Occipital lobe (tissue), 3 donors: ENCODE measurements at places on chromosomes 2 and 18.

DNA sequence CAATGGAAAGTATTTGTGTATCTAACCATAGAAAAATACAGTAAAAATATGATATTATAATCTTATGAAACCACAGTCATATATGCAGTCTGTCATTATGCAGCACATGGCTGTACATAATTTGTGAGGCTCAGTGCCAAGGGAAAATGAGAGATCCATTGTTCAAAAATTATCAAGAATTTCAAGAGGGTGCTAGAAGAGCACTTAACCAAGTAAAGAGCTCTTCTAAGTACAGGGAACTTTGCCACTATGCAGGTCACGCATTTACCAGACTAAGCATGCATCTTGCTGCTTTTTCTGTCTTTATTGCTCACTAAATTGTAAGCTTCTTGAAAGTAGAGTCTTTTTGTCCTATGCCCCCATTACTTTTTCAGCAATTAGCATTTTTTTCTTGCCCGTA, 438.0 kb downstream of the LRP1B start:
- DNase-seq: no peak

GRCh38 chr18:72572896-72573295, 28.8 kb upstream of the CBLN2 start:
- DNase-seq: no peak

GRCh38 chr18:58657494-58657893, 13.8 kb upstream of the MALT1 start:
- no peak for DNase-seq

DNA sequence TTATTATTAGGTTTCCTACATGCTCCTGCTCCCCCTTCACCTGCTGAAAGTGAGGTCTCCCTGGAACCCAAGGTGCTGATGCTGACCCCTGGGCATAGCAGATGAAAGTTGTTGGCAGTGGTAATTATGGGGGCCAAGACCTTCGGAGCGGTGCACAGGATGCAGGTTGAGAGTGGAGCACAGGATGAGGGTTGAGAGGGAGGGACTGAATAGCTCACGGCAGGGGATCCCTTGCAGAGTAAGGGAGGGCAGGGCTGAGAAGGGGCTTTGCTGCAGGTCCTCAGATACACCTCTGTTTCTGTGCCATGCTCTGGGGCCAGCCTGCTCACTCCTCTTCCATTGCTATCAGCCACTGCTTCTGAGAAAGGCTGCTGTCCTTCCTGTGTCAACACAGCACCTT, 163.3 kb downstream of the FHOD3 start:
- no peak for DNase-seq

DNA sequence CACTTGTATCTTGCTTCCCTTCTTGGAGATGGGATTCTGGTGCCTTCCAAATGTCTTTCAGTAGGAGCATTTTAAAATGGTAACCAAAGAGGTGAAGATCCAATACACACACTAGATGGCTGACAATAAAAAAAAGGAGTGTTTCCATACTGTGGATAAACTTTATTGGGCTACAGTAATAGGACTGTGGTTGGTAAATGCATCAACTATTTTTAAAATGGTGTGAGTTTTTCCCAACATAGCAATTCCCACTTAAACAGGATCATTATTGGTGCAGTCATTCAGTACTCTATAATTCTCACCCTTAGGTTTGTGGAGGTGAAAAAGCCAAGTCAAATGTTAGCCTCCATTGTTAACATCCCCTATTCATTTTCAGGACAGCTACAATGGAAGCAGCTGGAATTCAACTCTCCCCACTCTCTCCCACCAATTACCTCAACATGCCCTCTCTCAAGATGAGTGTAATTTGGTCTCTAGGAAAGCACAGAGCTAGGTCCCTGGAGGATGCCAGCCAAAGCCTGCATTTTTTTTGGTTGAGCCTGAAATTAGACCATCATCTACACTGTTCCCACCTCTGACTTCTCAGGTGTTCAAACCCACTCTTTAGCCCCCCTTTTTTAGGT, 273.3 kb downstream of the TCF4 start:
- no peak for DNase-seq

DNA sequence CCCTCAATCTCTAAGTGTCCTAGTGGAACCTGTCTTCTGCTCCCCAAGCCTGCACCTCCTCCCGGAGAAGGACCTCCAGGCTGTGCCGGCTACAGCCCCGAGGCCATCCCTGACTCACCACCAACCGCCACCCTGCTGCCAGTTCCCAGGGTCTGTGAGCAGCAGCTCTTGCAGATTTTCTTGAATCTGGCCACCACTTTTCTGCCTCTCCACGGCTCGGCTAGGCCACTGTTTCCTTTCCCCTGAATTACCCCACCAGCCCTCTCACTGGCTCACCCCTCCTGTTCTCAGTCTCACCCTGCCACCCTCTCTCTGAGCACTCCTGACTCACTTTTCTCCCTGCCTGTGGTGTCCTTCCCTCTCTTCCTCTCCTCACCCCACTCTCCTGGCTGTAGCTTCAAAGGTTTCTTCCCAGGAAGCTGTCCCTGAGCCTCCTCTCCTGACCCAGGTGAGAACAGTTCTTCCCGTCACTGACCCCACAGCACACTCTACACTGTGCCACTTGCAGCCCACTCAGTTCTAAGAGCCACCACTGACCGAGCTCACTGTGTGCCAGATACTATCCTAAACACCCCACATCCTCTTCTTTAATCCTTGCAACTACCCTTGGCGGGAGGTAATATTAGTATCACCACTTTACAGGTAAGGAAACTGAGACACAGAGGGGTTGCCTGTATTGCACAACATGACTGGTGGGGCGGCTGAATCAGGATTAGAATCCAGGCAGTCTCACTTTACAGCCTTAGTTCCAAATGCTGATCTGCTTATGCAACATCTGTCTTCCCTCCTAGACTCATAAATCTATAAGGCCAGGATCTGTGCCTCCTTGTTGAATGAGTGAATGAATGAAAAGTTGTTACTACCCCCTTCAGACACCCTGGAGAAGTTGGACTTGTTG, 111.6 kb downstream of the SMAD7 start:
- DNase-seq: no peak
